ENCODE measurements at places on chromosomes 4 and X. TPM values are rescaled to one million over a fixed set of nuclear protein-coding genes. Genes with fewer than 3 reads are reported as not detected.

Gene MGAT4D
- total RNA-seq = not detected

Gene TKTL2
- total RNA-seq = not detected

Gene MAGEB10
- total RNA-seq = not detected

Gene HAND2
- total RNA-seq = 1.1 TPM

Gene MAOA
- total RNA-seq = 82.1 TPM

Gene ARL9
- total RNA-seq = 1.1 TPM

Gene CTAG1A
- total RNA-seq = not detected

Gene TBC1D19
- 20.0 TPM for total RNA-seq

Gene UBE2D3
- total RNA-seq = 523 TPM

Gene ZNF185
- total RNA-seq = 10.0 TPM

Gene TMEM192
- 27.0 TPM for total RNA-seq

Gene FGF16
- 0.15 TPM for total RNA-seq

Gene CACNA1F
- total RNA-seq = 0.14 TPM

Gene TBC1D8B
- 18.4 TPM for total RNA-seq

Gene C4orf46
- 3.3 TPM for total RNA-seq

Gene NUP62CL
- total RNA-seq = 4.9 TPM

Gene SULT1E1
- total RNA-seq = 16.0 TPM

Gene REPS2
- 53.8 TPM for total RNA-seq

Gene FRG2
- total RNA-seq = not detected

Gene F11
- not detected for total RNA-seq

Gene KCNIP4
- total RNA-seq = 1.4 TPM

Gene AFF2
- 2.1 TPM for total RNA-seq

Gene TNIP3
- not detected for total RNA-seq

Gene COL25A1
- 0.14 TPM for total RNA-seq

Gene SMARCA1
- 128 TPM for total RNA-seq

Gene CDX4
- total RNA-seq = not detected

Gene SPINK2
- not detected for total RNA-seq

Gene KDR
- 51.5 TPM for total RNA-seq

Gene SRD5A3
- total RNA-seq = 21.9 TPM

Gene JCHAIN
- total RNA-seq = 0.11 TPM

Gene CSAG3
- total RNA-seq = not detected

Gene UNC5C
- total RNA-seq = 16.1 TPM

Gene XKRX
- total RNA-seq = 2.1 TPM
